Posterior vena cava (tissue), 2 donors: ENCODE measurements at places on chromosomes 2 and 18. TPM values are rescaled to one million over a fixed set of nuclear protein-coding genes. Genes with fewer than 3 reads are reported as not detected.

- DNase-seq: no peak
These were observed 1183.2 kb upstream of the ACVR2A start for GRCh38 chr2:146661473-146662096.

The REEP1 gene
- total RNA-seq: 48.4 TPM

The RTP5 gene
- total RNA-seq: 0.10 TPM

The CKAP2L gene
- total RNA-seq: 0.65 TPM

GRCh38 chr18:79405781-79406575 is 10.2 kb downstream of the NFATC1 start:
- peak; percentile 93 for DNase-seq

DNA sequence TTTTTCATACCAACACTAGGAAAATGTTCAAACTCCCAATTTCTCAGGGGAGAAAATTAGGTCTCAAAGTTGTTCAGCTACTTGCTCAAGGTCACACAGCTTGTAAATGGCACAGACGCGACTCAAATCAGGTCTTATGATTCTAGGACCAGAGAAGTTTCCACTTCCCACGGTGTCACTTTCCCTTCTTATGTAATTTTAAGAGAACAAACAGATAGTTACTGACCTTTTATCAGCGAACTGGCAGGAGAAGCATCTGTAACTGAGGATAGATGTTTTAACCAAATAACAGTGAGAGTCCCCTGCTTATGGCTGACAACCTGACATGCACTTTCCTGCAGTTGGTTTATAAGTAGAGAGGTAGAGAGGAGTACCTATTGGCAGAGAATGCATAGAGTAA is 2.1 kb upstream of the KCNJ3 start:
- no peak for DNase-seq

DNA sequence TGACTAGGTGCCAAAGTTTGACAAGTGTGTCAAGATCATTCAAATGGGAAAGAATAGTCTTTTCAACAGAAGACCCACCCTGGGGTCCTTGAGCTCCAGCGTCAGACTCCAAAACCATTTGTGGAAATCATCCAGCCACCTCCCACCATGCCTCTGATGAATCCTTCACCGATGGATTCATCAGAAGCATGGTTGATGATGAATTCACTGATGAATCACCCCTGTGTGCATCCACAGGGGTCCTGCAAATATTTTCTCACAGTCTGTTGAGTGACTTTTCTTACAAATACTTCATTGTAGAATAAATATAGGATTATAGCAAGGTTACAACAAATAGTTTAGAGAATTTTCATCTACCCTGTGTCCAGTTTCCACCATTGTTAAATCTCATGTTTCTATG is 4.3 kb downstream of the UGT1A9 start:
- DNase-seq: no peak

- peak; percentile 95 for DNase-seq
These were observed 629 bp downstream of the NRBP1 start for GRCh38 chr2:27428978-27429541.
